ENCODE measurements at places on chromosomes 2 and 18.

GRCh38 chr2:230413479-230413878, 2.5 kb upstream of the SP100 start:
- no peak for DNase-seq

- DNase-seq = no peak
Measured at GRCh38 chr2:101146535-101146934, 4.6 kb downstream of the TBC1D8 start.

- peak; percentile 72 for DNase-seq
Measured at GRCh38 chr2:113248997-113249770, 29.5 kb downstream of the PAX8 start.

- no peak for DNase-seq
Measured at GRCh38 chr2:53516650-53517049, 251.0 kb upstream of the CHAC2 start.

GRCh38 chr2:65293376-65293775, 65.7 kb downstream of the ACTR2 start:
- DNase-seq = no peak

DNA sequence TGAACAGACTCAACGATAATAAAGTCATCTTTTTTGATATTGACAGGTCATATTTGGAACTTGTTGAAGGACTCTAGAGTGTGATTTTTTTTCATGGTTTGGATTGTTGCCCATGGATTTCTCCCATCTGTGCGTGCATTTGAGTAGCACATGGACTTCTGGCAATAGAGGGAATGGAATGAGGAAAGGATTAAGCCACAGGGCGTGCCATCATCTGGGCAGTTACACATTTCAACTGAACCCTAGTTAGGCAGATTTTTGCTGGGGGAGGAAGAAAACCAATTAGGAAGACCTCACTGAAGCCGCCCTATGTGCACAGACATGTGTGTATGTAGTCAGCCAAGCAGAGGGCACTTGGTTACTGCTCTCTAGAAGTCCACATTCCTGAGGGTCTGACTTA, 72.6 kb downstream of the TPGS2 start:
- DNase-seq = no peak

DNA sequence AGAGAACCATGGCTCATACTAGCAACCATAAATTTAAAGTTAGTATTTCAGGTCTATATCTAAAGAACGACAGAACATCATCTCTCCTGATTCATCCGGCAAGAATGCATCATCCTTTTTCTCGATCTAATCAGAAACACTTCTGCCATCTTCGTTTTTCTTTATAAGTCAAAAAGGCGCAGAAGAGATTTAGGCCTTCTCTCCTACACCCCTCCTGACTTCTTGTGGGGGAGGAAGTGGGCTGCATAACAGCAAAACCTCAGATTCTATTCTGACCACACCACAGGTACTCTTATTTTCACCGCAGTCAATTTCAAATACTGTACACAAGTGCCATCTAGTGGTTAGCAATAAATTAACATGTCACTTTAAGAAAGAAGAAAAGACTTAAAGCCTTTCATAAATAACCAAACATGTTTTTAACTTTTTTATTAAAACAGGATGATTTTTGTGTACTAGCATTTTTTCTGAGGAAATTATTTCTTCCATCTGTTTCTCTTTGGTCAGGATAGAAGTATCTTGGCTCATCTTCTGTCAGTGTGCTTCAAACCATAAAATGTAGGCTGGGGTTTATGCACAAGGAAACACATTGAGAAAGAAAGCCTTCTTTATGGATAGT, 48.4 kb upstream of the PIK3C3 start:
- peak; percentile 40 for DNase-seq

DNA sequence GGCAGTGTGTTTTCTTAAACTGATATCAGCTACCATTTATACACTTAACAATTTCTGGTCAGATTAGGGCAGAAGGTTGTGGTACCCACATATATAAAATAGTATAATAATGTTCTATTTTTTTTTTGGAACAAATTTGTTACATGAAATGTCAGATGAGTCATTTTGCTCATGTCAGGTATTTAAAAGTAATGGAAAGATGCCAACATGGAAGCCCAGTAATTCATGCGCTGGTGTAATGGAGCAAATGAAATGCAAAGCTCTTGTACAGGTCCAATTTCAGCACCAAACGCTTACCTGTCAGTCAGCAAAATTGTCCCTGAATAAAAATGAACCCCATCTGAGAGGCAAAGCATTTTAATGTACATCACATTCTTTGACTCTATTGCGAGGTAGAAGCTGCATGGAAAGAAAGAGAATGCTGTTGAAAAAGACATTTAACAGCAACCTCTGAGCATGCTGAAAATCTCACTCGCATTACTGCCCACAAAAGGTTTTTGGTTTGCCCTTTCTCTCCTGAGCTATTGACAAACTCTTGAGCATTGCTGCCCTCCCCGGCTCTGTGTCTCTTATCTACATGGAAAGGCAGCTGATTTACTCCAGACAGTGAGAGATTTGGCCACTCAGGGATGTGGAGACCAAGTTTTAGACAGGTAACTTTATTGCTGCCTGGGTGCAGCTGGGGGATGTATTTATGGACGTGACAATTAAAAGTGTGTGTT, 217.5 kb downstream of the CAMKMT start:
- DNase-seq = no peak

- no peak for DNase-seq
Measured at GRCh38 chr18:52531836-52532235, 191.8 kb downstream of the DCC start.

DNA sequence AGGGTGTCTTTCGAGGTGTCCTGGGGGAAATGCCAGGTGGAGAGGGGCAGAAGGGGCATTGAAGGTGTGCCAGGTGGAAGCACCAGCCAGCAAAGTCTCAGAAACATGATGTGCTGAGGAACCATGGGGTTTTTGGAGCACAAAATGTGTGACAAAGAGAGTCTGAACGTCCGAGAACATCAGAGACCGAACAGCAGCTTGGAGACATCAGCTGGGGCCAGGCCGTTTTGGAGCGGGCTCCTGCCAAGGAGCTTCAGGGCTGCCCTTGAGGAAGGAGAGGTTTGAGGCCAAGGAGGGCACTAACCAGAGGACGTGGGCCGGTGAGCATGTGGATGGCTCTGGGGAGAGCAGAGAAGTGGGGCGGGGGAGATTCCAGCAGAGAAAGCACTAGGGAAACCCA, 5.3 kb upstream of the MBP start:
- no peak for DNase-seq

GRCh38 chr2:161981679-161982250, 92.2 kb downstream of the DPP4 start:
- DNase-seq = no peak

- DNase-seq = no peak
Measured at GRCh38 chr2:152330235-152330866, 4.6 kb upstream of the FMNL2 start.
